Naive thymus-derived CD4-positive, alpha-beta T cell (primary cell): ENCODE measurements at places on chromosomes 5 and 9. TPM values are rescaled to one million over a fixed set of nuclear protein-coding genes. Genes with fewer than 3 reads are reported as not detected.

WDR36 gene
- 28.7 TPM for total RNA-seq

TGFBI gene
- total RNA-seq, result not detected in 2 replicates

RNF208 gene
- total RNA-seq, result 2.2 TPM

TAF11L10 gene
- not detected for total RNA-seq

TOR4A gene
- 1.1 TPM for total RNA-seq

MATR3 gene
- total RNA-seq, result 219 and 221 TPM in 2 replicates

C6 gene
- total RNA-seq, result not detected

NUDT2 gene
- total RNA-seq, result 25.6 and 30.0 TPM in 2 replicates

LRRC8A gene
- total RNA-seq, result 31.5 TPM

PCDHGB3 gene
- total RNA-seq, result 0.59 TPM

MLANA gene
- total RNA-seq, result not detected

DNA sequence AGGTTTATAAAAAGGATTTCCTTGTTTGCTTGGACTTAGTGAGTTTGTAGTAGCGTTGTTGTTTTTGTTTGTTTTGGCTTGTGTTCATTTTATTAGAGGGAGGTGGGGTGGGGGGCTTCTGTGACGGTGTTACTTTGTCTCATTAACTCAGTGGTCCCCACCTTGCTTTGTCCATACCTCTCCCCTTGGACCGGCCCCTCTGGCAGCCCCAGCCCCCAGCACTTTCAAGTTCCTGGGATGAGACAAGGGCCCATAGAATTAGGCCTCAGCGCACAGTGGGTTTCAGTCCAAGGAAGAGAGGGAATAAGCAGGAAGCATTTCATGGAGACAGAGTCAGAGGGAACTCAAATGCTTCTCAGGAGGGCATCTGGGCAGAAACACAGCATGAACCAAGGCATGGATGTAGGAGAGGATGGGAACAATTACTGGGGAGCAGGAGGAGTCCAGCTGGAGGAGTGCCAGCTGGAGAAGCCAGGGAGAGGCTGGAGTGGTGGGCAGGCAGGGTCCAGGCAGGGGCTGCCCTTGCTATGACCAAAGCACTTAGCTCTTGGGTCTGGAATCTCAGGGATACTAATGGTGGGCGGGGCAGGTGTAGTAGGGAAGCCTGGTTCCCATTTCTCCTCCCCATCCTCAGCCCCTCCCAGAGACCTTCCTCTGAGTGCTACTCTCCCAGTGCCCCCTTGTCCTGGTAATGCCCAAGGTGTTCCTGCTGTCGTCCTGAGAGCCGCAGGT lies 23.5 kb upstream of the ENHO start:
- DNase-seq, result no peak

DNA sequence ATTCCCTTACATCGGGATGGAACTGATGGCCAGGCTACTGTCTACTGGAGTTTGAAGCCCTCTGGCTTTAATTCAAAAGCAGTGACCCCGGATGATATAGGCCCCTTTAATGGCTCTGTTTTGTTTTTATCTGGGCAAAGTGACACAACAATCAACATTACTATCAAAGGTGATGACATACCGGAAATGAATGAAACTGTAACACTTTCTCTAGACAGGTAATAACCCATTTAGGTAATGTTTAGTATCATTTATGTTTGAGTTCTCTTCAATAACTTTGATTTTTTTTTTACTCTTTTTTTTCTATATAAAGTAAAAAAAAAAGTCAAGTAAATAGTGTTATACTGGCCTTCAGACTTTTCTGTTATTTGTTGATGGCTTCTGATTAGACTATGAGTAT lies 79.1 kb downstream of the ADGRV1 start:
- DNase-seq, result no peak

- no peak for DNase-seq
Observed at GRCh38 chr5:127925916-127926315, 157.7 kb upstream of the SLC12A2 start.

- no peak for DNase-seq
Observed at GRCh38 chr5:32462618-32463017, 18.1 kb upstream of the ZFR start.

DNA sequence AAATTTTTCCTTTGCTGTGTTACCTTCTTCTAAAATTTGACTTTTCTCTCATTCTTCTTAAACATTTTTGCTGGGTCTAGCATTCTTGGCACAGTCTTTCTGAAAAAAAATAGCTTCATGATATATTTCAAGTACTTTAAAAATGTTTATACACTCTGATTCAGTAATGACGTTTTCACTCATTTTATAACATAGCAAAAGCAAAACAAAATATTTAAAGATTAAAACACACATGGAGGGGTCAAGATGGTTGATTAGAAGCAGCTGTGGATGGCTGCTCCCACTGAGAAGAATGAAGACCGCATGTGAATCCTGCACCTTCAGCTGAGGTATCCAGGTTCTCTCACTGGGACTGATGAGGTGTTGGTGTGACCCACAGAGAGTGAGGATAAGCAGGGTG lies 188.2 kb downstream of the SGCD start:
- no peak for DNase-seq

GRCh38 chr9:133968428-133968827 lies 23.7 kb downstream of the VAV2 start:
- DNase-seq, result no peak

- no peak for DNase-seq
Observed at GRCh38 chr5:150256410-150257064, 33.0 kb downstream of the CAMK2A start.

- no peak for DNase-seq
Observed at GRCh38 chr9:135766251-135766650, 64.3 kb downstream of the KCNT1 start.

GRCh38 chr9:374736-375135 lies 160.1 kb downstream of the DOCK8 start:
- no peak for DNase-seq

- DNase-seq, result no peak
Observed at GRCh38 chr5:147576646-147577535, 67.0 kb upstream of the DPYSL3 start.

GRCh38 chr9:36399980-36400331 lies at the start of gene RNF38:
TSS of gene RNF38 (minus strand) at chr9:36400269. CDS start at chr9:36400108, 161 bp downstream.
- DNase-seq, result no peak

GRCh38 chr5:171578049-171578828 lies 158.8 kb downstream of the FGF18 start:
- DNase-seq, result no peak

GRCh38 chr5:52772668-52773067 lies 15.0 kb upstream of the ITGA1 start:
- DNase-seq, result no peak

GRCh38 chr5:33850100-33850594 lies 41.6 kb downstream of the ADAMTS12 start:
- no peak for DNase-seq

DNA sequence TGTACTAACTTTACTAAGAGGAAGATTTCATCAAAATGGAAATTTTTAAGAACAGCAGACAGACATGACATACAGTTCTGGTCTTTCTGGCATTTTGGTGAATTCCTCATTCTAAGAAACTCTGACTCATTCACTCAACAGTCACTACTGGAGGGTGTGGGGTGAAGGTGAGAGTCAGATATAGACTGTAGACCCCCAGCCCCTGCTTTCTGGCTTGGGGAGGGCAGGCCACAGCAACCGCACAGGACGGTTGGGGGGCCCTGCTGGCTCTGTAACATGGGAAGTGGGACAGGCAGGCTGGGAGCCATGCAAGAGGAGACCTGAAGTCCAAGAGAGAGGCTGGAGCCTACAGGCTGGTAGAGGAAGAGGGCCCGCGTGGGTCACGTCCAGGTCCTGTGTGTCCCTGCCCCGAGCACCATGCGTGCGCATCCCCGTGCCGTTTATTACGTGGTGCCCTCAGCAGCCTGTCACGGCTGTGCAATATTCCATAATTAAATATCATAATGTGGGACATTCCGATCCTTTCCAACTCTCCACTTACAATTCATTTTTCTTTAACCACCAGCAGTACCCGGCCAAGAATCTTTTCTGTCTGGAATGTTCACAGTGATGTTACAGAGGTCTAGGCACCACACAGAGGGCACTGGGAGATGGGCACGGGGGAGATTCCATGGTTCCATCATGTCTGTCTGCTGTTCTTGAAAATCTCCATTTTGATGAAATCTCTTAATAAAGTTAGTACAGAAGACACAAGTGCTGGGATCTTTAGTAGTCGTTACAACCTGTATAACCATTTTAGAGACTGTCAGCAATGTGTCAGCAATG lies 75.5 kb downstream of the SEMA4D start:
- no peak for DNase-seq

DNA sequence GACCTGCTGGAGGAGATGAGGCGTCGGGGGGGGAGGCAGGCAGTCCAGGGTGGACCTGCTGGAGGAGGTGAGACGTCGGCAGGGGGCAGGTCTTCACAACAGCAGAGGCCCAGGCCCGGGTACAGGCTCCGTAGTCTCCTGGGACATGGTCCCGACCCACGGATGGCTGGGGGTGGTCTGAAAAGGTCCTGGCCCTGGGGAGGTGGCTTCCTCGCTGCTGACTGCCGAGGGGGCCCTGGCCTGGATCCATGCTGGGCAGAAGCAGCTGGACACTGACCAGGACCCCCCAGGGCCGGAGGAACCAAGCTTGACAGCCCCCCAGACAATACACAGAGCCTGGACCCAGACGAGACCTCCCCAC lies 8.5 kb downstream of the EGFL7 start:
- DNase-seq, result no peak

- DNase-seq, result no peak
Observed at GRCh38 chr9:108535526-108535925, 320.3 kb downstream of the ACTL7B start.

- DNase-seq, result no peak
Observed at GRCh38 chr5:79973511-79973910, 17.6 kb downstream of the MTX3 start.

DNA sequence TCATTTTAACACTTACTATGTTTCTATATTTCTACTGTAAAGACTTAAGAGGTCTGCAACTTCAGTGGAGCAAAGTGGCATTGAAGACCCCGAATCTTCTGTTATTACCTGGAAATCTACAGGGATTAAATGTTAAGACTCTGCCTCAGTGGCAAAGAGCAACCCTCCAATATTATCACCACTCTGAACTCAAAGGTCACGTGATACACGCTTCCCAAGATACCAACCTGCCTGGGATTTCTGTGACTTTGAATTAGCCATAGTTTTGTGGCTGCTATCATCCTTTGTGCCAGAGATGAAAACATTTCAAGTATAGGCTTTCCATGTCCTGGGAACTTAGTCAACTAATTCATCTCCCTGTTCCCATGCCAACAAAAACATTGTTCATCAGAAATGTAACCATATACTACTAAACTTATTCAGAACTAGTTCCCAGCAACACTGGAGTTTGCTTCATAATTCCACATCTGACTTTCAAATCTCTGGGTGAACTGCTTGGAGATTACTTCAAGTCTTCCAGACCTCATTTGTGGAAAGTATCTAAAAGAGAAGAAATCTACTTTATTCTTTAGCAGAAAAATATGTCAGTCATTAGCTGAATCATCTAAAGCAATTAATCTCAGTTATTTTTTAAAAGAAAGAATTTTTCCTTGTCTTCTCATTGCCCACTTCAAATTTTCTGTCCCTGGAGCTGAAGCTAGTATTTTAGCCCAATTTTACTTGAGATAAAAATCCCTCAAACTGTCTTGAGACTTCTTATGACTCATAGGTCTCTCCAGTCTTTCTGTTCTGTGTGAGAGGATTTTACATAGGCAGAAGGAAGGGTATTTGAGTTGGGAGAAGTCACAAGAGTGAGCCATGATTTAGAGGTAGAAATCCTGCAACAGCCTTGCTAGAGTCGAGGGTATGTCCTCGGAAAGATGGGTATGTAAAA lies 83.0 kb downstream of the ZNF462 start:
- DNase-seq, result no peak

GRCh38 chr5:116524051-116524904 lies 50.3 kb downstream of the SEMA6A start:
- DNase-seq, result no peak

GRCh38 chr5:178461004-178461730 lies 129.0 kb downstream of the COL23A1 start:
- peak; percentile 24 for DNase-seq

- no peak for DNase-seq
Observed at GRCh38 chr9:16421532-16421931, 448.9 kb downstream of the BNC2 start.

DNA sequence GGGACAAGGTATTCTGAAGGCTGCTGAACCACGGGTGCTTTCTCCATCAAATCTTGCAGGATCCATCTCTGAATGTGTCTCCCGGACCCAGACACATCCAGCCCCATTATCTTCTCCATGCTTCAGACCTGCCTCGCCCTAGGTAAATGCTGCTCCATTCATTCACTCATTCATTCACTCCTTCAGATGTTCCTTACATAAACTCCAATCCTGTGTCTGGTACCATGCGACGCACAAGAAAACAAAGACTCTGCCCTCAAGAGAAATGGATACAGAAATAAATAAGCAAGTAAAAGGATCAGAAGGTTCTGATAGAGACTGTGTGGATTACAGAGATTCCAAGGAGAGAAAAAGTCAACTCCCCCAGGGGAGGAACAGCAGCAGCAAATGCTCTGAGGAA lies 7.9 kb upstream of the PSMB7 start:
- DNase-seq, result no peak

DNA sequence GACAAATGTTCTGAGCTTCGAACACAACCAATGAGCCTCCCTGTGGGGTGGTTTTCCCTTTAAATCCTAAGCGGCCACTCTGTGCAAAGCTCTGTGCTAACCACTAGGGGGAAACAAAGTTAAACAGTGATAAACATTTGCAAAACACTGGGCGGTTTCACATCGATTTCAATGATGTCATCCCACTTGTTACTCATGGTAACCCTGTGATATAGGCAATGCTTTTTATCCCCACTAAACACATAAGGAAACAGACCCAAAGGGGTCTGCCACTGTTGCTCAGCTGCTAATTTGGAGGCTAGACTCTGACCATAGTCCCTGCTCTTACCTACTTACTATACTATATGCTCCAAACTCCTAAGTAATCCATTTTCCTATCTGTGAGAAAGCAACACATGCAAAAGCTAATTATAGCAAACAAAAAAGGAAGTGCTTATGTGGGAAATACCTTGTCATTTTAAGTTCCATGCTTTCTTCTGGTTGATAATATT lies 57.3 kb downstream of the PTPN3 start:
- DNase-seq, result peak; percentile 44
